Right lobe of liver (tissue), 6 donors: ENCODE measurements at places on chromosomes 4 and X. TPM values are rescaled to one million over a fixed set of nuclear protein-coding genes. Genes with fewer than 3 reads are reported as not detected.

DNA sequence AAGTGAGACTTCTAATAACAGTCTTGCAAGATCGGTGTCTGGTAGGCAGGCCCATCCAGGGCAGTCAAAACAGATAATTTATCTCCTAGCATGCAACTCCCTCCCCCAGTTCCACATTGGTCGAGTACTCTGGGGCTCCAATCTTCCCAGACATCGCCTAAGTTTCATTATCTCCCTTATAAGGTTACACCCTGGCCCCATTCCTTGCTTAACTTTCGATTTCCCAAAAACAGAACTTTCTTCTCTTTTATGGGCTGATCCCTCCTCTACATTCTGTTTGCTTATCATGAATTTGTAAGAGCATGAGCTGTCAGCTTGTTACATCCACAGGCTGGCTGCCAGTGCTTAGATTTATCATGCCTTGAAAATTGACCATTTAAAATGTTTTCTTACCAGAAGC is 471.3 kb downstream of the TECRL start:
- no peak for DNase-seq

- no peak for DNase-seq
These were observed 13.7 kb downstream of the IRF2 start for GRCh38 chr4:184460499-184461285.

DNA sequence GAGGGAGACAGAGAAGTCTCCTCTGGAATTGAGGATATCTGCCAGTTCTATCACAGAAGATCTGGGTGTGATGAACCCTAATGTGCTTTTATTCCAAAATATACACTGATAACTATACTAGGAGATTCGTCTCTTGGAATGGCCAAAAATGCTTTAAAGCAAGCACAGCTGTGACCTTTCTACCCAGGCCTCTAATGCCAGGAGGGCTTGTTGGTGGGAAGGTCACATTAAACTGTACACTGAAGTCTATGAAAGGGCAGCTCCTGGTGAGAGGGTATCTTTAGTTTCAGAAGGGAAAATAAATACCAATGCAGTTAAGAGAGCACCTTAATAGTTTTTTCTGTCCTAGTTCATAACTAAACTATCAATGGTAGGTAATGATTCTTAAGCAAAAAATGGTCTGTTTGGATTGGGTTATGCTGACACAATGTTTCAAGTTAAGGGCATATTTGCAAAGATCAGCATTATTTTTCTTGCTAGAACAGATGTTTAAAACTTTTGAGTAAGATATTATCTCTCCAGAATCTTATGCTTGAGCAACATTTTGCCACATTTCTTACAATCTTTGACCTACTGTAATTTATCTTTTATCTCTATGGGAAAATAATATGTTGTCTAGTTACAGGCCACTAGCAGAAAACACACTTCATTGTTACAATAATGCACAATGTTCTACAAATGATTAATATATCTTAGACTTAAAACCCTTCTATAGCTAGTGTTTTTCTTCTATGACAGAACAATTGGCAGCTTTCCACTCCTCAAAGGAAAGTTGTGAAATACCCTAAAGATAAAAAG is 59.6 kb downstream of the SEC24D start:
- no peak for DNase-seq

DNA sequence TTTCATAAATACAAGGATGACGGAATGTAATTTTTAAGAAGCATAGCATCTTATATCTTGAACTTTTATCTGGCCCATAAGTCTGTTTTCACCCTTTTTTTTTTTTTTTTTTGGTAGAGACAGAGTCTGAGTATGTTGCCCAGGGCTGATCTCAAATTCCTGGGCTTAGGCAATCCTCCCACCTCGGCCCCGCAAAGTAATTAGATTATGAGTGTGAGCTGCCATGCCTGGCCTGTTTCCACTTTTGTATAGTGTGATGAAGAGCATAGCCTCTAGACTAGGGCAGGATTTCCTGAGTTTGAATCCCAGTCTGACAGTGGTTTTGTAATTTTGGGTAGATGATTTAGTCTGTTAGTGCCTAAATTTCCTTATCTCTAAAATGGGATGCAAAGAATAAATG is 11.0 kb downstream of the STIM2 start:
- no peak for DNase-seq

DNA sequence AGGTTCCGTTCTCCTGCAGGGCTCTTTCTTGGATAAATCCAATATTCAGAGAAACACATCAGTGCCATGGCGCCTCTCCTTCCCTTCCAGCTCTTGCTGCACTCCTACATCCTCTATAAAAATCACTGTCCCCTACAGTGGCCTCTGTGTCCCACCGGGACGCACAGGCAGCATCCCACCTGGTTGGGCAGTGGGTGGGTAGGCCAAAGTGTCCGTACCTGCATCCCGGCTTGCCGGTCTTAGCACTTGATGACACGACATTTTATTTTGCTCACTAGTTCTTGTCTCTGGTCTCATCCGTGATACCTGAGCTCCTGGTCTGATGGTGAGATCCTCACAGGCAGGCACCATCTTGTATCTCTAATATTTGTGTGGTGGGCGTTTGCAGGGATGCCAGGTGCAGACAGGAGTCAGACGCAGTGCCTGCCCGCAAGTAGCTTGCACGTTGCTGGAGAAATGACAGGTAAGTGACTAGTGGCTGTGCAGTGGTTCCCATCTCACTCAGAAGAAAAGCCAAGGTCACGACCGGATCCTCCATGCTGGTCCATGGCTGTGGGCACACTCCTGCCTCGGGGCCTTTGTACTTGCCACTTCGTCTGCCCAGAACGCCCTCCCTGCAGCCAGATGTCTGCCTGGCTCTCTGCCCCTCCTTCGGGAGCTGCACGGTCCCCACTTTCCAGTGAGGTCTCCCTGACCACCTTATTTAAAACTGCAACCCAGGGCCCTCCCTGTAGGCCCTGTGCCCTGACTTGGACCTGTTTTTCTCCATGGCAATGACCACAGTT is 109.7 kb downstream of the SORCS2 start:
- no peak for DNase-seq

GRCh38 chr4:2442175-2442993 is 23.6 kb downstream of the CFAP99 start:
- DNase-seq, result no peak

NHS gene
- 0.11 TPM for total RNA-seq

RNF150 gene
- total RNA-seq, result 1.5 TPM
